ENCODE measurements at places on chromosomes 7 and 10.

DNA sequence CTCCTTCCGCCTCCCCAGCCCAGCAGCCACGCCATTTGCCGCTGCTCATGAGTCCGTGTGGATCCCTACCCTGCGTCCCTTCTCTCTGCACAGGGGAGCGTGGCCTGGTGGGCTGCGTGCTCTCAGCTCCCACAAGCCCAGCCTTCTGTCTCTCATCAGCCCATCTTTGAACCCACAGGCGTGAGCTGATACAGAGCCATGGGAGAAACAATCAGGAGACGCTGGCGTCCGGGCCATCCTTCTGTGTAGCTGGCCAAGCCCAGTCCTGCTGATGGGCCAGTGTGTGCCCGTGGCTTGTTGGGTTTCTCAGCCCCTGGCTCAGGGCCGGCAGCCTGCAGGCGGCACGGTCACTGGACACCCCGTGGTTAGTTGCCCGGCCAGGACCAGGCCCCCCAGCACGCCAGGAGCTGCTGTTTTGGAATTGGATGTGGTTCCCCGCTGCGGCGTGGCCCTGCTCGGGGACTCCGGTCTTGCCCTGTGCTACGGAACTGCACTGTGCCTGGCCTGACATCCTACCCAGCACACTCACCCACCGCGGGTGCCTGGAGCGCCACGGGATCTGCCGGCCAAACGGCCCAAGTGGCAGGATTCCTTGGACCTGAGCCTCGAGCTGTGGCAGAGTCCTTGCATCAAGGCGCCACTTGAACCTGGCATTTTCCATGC is 88.9 kb downstream of the ELFN1 start:
- no peak for DNase-seq

- DNase-seq: no peak
Measured at GRCh38 chr7:75033826-75034225, 39.8 kb downstream of the RCC1L start.

DNA sequence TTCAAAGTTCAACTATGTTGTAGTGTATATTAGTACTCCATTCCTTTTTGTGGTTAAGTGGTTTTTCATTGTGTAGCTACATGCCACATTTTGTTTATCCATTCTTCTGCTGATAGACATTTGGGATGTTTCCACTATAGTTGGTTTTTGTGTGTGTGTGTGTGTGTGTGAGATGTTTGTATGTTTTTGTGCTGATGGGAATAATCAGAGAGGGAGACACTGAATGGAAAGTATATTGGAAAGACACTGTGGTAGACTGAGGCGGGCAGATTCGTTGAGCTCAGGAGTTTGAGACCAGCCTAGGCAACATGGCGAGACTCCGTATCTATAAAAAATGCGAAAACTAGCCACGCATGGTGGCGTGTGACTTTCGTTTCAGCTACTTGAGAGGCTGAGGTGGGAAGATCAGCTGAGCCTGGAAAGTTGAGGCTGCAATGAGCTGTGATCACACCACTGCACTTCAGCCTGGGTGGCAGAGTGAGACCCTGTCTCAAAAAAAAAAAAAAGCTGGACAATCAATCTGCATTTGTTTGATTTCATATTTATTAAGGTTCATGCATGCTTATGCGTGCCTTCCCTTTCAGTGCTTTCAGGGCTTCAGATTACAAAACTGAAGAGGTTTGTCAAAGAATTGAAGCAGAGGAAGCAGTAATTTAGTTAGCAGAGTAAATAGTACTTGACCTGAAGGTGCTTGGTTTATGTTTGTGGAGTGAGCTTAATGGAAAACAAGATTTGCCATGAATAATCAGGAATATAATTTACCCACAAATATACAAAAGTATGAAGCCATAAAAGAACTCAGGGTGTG is 14.7 kb downstream of the SEC24C start:
- no peak for DNase-seq

GRCh38 chr7:33873518-33873917 is 31.8 kb upstream of the BMPER start:
- DNase-seq: no peak

DNA sequence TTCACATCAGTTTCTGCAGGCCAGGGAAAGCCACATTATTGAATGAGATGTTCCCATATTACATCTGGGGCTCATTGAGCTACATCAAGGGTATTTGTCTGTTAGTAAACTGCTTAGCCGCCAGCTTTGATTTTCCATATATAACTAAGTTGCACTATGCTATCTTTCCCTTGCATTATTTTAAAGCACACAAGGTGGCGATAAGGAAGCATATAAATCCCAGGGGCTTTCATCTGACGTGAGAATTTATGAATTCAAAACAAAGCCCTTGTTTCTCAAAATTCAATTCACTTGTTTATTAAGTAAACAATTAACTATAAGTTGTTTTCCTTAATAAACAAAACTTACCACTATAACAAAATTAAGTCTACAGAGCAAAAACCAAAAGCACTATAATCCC is 334.1 kb upstream of the TPK1 start:
- DNase-seq: no peak

DNA sequence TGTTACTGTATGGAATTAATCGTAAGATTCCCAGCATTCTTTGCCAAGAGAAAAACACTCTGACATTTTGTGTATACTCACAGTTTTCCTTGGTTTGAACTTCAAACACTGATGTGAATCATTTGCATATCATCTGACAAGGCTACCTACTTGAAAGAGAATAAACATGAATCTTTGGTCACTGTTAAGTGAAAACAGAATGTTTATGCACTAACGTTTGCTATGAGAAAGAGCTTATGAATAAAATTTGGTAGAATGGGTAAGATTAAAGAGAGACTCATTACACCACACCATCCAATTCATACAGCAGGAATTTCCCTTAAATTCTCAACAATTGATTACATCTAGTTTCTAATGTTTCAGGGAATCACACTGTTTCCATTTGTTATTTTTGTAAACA is 46.6 kb downstream of the MACC1 start:
- no peak for DNase-seq

GRCh38 chr10:12960941-12961340 is 40.6 kb downstream of the CCDC3 start:
- DNase-seq: no peak

GRCh38 chr10:19958787-19959186 is 142.6 kb downstream of the PLXDC2 start:
- no peak for DNase-seq

DNA sequence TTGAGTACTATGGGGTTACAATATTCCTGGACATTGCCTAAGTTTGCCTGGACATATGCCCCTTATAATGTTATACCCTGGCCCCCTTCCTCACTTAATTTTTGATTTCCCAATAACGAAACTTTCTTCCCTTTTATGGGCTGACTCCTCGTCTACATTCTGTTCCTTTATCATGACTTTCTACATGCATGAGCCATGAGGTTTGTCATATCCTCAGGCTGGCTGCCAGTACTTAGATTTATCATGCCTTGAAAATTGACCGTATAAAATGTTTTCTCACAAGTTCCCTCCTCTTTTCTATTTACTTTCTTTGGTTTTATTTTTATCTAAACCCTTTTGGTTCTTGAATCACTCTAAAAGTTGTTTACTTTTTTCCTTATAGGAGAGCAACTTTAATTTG is 4.7 kb downstream of the DNAH11 start:
- no peak for DNase-seq

DNA sequence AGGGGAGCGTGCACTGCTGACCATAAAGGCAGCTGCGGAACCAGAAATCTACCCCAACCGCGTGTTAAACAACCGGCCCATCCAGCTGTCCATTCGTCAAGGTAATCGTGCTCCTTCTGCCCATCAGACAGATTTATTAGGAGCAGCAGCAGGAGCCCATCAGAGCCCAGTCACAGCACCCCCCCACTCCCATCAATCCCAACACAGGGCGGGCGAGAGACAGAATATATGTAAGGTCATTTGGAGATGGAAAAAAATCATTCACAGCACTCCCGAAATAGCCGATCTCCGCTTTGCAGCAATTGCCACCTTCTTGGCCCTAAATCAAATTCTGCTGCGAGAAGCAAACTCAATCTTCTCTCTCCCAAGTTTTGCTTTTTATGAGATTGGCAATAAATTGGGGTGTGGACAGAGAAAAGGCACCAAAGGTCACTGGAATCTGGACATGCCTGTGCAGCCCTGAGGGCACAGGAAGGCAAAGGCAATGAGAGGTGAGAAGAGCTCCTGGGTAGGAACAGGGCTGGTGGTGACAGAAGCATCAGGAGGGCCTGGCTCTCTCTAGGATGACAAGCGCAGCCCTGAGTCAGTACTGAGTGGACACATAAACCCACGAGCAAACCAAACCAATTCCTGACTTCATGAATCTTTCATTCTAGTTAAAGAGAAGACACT is 145.0 kb upstream of the ZMIZ1 start:
- no peak for DNase-seq

DNA sequence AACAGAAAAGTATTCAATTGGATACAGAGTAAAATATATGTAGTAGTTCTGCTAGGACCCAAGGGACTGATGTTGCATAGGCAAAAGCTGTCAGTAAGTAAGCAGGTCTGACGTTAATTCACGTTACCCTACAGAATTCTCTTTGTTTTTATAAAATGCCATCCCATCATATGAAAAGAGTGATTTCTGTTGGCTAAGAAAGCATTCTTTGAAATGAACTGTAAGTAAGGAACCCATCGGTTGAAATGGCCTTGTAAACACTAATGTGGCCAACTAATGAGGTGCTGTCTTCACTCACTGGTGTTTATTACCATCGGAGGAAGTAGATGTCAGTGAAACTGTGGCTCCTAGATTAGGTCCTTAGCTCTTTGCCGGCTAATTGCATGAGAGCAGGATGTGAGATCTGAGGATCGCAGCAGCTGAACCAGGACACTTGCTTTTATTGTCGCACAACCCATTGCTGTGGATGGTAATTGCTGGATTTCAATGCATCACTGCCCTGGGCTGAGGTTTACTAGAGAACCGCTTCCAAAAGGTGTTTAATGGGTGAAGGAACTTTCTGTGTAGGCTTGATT is 49.5 kb downstream of the UBE3C start:
- DNase-seq: no peak

DNA sequence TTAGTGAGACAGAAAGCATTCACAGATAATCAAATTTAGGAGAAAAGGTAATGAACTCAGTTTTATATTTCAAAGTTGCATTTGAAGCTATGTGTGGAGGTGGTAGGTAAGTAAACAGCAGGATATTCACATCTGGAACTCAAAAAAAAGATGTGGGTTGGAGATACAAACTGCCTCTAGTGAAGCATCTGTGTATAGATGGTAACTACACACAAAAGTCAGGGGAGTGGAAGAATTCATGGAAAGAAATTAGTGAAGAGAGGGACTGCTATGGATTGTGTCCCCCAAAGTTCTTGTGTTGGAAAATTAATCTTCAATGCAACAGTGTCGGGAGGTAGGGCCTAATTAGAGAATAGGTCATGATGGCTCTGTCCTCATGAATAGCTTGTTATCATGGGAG is 18.3 kb upstream of the WAC start:
- no peak for DNase-seq

- no peak for DNase-seq
Measured at GRCh38 chr7:34220506-34221185, 315.3 kb downstream of the BMPER start.

DNA sequence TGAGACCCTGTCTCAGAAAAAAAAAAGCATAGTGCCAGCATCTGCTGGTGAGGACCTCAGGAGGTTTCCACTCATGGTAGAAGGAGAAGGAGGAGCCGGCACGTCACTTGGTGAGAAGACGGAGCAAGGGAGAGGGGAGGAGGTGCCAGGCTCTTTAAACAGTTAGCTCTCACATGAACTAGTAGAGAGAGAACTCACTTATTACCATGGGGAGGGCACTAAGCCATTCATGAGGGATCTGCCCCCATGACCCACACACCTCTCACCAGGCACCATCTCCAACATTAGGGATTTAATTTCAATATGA is 62.9 kb upstream of the VKORC1L1 start:
- DNase-seq: no peak

DNA sequence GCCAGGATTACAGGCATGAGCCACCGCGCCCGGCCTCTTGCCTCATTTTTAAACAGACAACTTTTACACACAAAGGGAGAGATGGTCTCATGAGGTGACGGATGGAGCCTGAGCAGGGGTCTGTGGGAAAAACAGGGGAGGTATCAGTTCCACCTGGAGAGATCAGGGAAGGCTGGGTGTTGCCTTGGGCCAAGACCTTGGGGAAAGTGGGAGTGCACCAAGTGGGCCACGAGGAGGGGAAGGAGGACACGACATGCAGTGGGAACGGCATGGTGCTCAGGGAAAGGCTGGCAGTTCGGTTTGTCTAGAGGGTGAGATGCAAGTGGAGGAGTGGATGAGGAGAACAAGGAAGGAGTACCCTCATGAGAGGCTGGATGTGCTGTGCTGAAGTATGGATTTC is 8.9 kb upstream of the ZNF777 start:
- no peak for DNase-seq

- no peak for DNase-seq
Measured at GRCh38 chr7:71842786-71843185, 569.4 kb downstream of the CALN1 start.

GRCh38 chr10:22740180-22740579 is 25.8 kb upstream of the PIP4K2A start:
- no peak for DNase-seq

- DNase-seq: no peak
Measured at GRCh38 chr7:69620063-69620462, 21.8 kb downstream of the AUTS2 start.

GRCh38 chr7:85776691-85777345 is 590.0 kb upstream of the SEMA3D start:
- no peak for DNase-seq

DNA sequence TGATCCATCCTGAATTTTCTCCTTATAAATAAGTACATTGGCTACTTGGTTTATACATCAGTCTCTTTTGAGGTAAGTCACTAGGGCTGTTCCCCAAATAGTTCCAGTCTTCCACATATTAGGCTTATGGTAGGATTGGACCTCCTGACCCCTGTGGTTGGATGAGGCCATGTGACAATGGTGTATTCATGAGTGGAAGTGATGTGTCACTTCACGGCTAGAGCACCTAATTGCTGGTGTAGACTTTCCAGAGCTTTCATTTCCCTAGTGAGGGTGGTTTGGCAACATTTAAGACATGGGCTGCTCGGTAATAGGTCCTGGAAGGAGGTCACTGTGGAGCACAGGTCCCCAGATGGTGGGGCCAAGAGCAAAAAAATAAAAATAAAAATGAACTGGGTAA is 141.2 kb upstream of the ABCB5 start:
- no peak for DNase-seq

DNA sequence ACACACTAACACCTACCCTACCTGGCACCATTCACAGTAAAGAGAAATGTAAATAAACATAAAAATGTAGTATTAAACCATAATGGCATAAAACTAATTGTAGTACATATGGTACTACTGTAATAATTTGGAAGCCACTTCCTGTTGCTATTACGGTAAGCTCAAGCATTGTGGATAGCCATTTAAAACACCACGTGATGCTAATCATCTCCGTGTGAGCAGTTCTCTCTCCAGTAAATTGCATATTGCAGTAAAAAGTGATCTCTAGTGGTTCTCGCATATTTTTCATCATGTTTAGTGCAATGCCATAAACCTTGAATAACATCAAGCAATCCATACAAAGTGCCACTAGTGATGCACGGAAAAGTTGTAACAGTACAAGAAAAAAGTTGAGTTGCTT is 75.4 kb downstream of the CFTR start:
- no peak for DNase-seq

DNA sequence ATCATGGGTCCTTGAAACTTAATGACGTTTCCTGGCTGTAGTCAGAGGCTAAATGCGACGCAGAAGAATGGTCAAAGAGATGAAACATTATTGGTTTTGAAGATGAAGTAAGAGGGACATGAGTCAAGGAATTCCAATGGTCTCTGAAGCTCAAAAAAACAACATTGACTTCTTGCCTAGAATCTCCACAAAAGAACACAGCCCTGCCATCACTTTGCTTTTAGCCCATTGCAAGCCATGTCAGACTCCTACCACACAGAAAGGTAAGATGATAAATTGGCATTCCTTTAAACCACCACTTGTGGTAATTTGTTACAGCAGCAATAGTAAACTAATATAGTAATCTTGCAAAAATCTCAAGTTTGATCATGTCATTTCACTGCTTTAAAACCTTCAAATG is 109.4 kb downstream of the TMEM26 start:
- no peak for DNase-seq

Data from stimulated activated CD4-positive, alpha-beta T cell treated with anti-CD3 and anti-CD28 coated beads, Interleukin-15, amount 100 ng/mL, for 48 hours (primary cell).